ENCODE measurements at places on chromosomes 16 and 17.
A peak's percentile ranks its signal among the peaks of the same experiment; 100 is the strongest.

- no peak for DNase-seq
Measured at GRCh38 chr16:14111713-14112538, 40.8 kb downstream of the MRTFB start.

DNA sequence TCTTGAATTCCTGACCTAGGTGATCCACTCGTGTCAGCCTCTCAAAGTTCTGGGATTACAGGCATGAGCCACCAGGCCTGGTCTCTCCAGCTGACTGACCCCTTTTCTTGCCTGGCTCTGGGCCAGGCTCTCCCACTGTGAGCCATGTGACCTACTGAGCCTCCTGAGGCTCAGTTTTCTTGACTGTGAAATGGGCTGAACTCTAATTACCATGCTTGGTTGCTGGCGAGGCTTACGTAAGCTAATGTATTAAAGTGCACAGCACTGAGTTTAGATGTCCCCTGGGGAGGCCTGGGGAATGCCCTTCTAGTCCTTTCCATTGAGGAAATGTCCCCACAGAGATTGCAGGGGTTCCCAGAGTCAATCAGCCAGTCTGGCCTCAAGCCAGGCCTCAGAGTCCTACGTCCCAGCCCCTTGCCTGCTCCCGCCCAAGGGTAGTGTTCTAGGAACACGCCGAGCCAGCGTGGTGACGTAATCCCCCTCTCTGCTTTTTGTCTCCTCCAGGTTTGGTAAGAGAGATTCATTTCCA, 45.8 kb upstream of the LGALS9 start:
- DNase-seq, result no peak

GRCh38 chr17:75876190-75876937, 2.0 kb downstream of the TRIM47 start:
- peak; percentile 58 for DNase-seq

GRCh38 chr16:75336521-75336920, 85.1 kb upstream of the BCAR1 start:
- no peak for DNase-seq

- DNase-seq, result no peak
Measured at GRCh38 chr16:47519996-47520679, 59.0 kb downstream of the PHKB start.

DNA sequence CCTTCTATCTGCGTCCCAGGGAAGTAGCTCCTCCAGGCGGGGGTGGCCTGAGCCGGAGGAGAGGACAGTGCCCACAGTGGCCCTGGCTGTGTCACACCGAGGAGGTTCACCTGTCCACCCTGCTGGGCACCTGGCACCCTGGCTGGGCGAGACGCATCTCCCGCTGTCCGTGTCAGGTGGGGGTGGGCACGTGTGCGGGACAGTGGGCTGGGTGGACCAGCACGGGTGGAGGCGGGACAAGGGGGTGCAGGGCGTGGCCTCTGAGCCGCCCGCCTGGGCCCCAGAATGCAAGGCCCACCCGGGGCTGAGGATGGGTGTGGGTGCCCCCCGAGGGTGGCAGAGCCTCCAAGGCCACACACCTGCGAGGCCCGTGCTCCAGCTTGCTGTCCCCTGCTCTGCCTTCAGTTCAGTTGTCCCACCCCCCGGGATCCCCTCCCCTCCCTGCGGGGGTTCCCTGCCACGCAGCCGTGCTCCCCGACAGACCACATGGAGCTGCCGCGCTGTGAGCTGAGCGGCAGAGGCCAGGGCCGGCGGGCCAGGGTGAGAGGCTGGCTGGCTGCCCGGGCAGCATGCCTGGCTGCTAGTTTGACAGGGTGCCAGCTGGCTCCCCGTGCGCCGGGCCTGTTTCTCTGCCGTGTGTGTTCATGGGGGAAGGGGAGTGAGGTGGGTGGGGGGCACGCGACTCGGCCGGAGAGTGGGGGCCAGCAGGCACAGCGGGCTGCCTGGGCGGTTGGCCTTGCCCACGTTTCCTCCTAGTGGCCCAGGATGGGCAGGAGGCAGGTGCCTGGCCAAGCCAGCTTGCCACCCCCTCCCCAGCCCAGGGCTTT, 33.9 kb downstream of the BAHCC1 start:
- peak; percentile 91 for DNase-seq

- DNase-seq, result no peak
Measured at GRCh38 chr16:74747716-74748615, 26.7 kb downstream of the FA2H start.

Data from NCI-H524 (cell line).